ENCODE measurements at places on chromosomes 16 and 17.

- no peak for DNase-seq
These were observed 53.6 kb upstream of the CDC42EP4 start for GRCh38 chr17:73365301-73365874.

GRCh38 chr16:55136356-55137150 lies 187.4 kb upstream of the IRX6 start:
- DNase-seq, result no peak

DNA sequence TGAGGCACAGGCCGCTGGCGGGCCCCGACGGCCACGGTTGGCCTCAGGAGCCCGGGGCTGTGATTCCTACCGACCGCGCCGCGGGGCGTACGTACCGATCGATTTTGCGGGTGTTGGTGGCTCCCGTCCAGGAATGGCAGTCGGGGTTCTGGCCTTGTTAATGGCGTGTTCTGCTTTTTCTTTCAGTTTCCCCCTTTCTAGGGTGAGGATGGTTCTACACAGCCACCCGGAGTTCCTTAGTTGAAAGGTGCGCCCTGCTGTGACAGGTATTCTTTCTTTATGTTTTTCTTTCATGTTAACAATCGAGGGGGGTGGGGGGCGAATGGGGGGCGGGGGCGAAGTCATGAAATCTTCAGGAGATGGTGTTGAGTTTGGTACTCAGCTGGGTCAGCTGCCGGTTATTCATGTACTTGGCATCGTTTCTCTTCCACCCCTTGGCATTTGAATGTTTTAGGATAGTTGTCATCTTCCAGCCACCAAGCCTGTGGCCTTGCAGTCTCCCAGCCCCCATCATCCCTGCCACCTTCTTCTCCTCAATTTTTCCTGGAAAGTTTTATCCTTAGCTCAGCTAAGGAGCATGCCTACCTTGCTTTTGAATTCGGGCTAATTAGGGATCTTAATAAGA lies 802 bp downstream of the CYLD start:
- no peak for DNase-seq

- DNase-seq, result no peak
These were observed 139.8 kb downstream of the FOXL1 start for GRCh38 chr16:86718118-86718517.

- DNase-seq, result no peak
These were observed 691 bp upstream of the FAM83G start for GRCh38 chr17:19005137-19005773.

GRCh38 chr16:85105475-85105874 lies 6.8 kb downstream of the CIBAR2 start:
- DNase-seq, result no peak

DNA sequence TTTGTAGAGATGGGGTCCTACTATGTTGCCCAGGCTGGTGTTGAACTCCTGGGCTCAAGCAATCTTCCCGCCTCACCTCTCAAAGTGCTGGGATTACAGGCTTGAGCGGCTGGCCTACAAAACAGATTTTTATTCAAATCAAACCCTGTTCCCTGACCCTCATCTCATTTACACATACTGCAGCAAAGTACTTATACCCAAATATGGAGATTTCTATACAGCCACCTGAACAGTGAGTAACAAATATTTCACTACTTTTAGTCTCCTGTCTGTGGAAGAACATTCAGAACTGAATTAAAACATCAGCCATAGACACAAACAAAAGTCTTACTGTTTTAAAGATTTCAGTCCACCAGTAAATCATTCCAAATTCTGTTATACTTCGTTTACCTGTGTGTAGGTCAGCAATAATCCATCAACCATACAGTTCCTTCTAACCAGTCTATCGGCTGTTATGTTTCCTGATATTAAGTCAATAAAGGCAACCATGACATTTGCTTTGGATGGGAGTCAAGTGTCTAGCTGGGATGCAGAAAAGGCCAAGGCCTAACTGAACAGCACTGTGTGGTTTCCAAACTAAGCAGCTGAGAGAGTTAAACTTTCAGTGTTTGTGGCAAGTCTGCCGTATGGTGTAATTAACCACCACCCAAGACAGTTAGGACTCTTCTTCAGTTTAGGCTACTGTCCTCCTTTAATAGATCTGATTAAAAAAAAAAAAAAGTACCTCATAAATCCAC lies 22.3 kb downstream of the ERN1 start:
- DNase-seq, result no peak

DNA sequence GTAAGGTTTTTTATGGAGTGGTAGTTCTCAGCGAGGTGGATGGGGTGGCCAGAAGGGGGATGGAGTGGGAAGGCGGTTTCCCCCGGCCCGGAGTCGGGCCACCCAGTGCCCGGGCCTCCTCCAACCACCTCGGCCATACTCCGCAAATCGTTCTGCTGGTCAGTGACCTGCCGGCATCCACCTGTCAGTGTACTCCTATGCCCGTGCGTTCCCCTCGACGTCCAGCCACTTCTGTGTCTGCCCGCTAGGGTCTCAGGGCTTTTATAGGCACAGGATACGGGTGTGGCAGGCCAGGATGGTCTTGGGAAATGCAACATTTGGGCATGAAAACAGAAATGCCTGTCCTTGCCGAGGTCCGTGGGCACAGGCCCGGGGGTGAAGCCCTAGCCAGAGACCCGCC lies 19.3 kb upstream of the ASGR2 start:
- DNase-seq, result no peak

- no peak for DNase-seq
These were observed 50.5 kb downstream of the GLG1 start for GRCh38 chr16:74556375-74556922.

DNA sequence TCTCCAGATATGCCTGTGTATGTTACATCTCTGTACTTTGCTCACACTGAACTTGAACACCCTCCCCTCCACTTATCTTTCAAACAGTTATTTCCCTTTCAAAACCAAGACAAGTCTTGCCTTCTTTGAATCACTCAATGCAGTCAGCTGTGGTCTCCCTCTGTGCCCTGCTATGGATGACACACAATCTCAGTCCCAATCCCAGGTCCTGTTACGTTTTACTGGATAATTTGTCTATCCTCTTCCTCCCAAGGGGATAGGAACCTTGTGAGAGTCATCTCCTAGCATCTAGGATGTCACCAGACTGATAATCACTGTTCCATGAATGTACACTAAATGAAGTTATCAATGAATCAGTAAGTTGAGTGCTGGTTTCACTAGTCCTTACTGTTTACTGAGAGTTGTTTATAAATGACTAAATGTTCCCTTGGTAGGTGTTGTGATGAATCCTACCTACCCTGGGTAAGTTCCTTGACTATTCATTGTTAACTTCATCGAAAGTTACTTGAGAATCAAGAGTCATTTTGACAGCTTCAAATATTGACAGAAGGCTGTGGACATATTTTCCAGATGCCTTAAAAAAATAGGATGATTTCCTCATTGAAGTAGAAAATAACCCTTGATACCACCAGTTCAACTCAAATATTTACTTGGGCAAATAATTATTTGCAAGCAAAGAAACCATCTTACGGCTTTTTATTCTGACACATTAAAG lies 244.9 kb downstream of the PRKCA start:
- DNase-seq, result no peak

- DNase-seq, result no peak
These were observed 1.5 kb downstream of the LRRC3C start for GRCh38 chr17:39928858-39929645.

DNA sequence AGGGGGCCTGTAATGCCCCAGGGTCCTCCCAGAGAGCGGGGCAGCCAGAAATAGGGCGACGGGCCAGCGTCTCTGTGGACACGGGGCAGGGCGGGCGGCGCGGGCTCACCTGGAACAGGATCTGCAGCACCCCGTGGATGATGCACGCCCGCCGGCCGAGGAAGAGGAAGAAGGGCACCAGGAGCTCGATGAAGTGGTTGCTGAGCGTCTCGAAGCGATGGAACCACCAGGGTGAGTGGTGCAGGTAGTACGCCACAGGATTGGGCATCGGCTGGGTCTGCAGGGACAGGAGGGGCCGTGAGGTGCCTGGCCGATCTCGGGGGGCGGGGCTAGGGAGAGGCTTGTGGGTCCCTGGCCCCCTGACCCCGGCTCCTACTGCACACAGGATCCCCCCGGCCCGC lies 78.9 kb upstream of the GNG13 start:
- DNase-seq, result no peak

- no peak for DNase-seq
These were observed 252.2 kb upstream of the DYNLRB2 start for GRCh38 chr16:80288616-80289015.

DNA sequence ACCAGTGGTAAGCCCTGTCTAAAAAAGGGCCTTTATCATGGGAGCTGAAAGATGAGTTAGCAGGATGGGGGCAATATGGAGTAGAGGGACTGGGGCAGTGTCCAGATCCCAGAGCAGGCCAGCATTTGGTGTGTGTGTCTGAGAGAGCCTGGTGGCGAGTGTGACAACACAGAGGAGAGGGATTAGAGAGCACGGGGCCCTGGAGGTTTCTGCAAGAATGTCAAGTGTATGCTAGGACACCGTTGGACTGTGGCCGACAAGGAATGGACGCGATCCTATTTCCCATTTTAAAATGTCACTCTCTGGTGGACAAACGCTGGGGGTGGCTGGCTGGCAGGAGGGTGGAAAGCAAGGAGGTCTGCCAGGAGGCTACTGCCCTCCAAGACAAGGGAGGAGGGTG lies 12.4 kb downstream of the TAC4 start:
- no peak for DNase-seq

- peak; percentile 53 for DNase-seq
These were observed 480 bp upstream of the PROCA1 start for GRCh38 chr17:28712032-28712704.

DNA sequence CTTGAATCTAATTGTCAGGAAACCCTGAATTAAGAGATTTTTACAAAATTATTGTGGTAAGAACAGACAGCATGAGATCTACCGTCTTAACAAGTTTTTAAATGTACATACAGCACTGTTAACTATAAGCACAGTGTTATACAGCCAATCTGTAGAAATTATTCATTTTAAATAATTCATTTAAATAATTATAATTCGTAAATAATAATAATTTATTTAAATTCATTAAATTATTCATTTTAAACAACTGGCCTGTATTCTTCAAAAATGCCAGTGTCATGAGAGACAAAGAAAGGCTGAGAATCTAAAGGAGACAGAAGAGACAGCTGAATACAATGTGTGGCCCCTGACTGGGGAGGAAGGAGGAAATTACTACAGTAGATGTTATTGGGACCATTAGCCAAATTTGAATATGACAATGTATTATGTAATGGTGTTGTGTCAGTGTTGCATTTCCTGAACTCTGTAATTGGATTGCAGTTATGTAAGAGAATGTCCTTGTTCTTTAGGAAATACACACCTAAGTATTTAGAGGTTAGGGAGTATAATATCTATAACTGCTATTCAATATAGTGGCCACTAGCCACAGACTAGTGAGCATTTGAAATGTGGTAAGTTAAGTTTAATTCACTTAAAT lies 2.3 kb downstream of the RSAD1 start:
- no peak for DNase-seq

DNA sequence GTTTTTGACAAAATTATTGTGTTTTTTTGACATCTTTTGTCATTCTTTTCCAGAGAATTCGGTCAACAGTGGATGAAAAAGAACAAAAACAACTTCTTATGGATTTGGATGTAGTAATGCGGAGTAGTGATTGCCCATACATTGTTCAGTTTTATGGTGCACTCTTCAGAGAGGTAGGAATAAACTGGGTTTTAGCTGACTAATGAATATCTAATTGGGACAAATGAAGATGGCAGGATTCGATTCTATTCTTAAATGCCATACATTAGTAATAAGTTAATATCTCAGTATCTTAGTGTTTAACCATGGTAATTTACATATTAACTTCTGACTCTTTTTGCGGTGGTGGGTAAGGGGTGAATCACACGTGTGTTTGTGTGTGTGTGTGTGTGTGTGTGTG lies 74.8 kb downstream of the MAP2K4 start:
- no peak for DNase-seq

DNA sequence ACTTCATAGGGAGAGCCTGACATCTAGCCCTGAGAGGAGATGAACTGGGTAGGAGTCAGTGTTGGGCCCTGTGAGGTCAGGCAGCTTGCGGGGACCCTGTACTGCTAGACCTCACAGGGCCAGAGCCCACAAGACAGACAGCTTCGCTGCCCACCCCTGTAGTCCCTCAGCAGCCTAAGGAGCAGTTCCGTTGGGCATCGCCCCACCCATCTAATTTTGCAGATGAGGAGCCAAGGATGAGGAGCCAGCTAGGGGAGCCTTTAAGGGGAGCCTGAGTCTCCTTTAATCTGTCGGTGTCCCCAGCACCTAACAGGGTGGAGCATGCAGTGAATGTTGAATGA lies 755 bp upstream of the TUFM start:
- no peak for DNase-seq

DNA sequence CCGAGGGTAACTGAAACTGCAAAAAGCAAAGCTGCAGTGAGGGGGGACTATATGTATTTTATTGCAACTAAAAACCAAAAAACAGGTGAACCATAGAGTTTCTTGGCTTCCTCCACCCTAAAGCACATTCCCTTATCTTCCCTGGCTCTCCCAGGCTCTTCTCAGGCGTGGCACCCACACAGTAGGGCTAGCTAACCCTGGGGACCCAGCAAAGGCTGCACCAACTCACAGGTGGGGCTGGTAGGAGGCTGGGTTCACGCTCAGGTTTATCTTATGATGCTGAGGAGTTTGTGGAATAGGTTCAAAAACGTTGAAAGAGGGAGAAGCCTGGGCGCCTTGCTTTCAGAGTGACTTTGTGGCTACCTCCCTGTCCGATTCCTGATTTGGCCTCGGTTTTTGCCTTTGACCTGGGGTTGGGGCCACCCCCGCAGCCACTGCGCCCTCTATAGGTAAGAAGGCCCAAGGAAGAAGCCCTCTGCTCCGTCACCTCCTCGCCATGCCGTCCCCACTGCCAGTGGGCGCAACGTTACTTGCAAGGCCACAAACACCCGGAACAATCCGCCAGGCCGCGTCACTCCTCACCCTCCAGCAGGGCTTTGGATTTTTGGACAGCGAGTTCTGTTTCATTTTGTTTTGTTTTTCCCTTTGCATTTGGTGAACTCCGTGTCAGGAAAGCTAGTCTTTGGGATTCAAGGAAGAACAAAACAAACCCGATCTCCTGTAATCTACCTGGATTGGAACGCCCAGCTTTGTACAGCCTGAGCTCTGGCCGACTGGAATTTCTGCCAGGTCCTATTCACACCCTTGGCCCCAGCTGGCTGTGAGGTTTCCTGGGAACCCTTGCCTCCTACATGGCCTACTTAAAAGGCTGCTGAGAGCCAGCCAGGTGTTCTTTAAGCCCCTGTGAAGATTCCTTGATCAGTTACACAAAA lies 60.8 kb downstream of the TBC1D16 start:
- no peak for DNase-seq

- no peak for DNase-seq
These were observed 963 bp downstream of the COPRS start for GRCh38 chr17:31857920-31858641.

DNA sequence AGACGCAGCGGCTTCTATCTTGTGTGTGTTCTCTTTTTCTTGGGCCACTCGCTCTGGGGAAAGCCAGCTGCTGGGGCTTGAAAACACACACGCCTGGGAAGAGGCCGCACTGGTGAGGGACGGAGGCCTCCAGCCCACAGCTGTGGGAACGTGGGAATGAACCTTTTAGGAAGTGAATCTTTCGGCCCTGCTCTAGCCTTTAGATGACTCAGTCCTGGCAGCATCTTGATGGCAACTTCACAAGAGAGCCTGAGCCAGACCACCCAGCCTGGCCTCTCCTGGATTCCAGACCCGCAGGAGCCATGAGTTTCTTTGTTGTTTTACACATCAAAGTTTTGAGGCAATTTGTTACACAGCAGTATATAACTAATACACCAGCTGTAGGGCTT lies 2.2 kb upstream of the PDPK1 start:
- DNase-seq, result no peak

GRCh38 chr16:22692916-22693637 lies 120.9 kb upstream of the HS3ST2 start:
- no peak for DNase-seq

GRCh38 chr17:29294580-29294900 lies 592 bp upstream of the NUFIP2 start:
- DNase-seq, result no peak

- no peak for DNase-seq
These were observed 44.9 kb downstream of the ABCA5 start for GRCh38 chr17:69282002-69282401.
